ENCODE measurements at places on chromosomes 3 and 15. TPM values are rescaled to one million over a fixed set of nuclear protein-coding genes. Genes with fewer than 3 reads are reported as not detected.

Gene CCR9
- 4.0 TPM for total RNA-seq

Gene HAUS2
- total RNA-seq = 20.0 TPM

Gene IL17RE
- total RNA-seq = 1.5 TPM

Gene SAMD7
- not detected for total RNA-seq

Gene COL8A1
- total RNA-seq = not detected

Gene PRSS50
- not detected for total RNA-seq

Gene LSAMP
- total RNA-seq = not detected

Gene MUC20
- total RNA-seq = 9.9 TPM

Gene TMEM212
- not detected for total RNA-seq

Gene SLC51B
- total RNA-seq = not detected

Gene ANKRD34C
- not detected for total RNA-seq

Gene CD200
- total RNA-seq = 1.8 TPM

Gene MESP1
- 0.53 TPM for total RNA-seq

Gene TMCO5A
- not detected for total RNA-seq

Gene GADL1
- not detected for total RNA-seq

Gene GP9
- total RNA-seq = not detected

Gene ZBTB20
- total RNA-seq = 58.4 TPM

Gene NOX5
- 0.08 TPM for total RNA-seq

Gene TMEM44
- total RNA-seq = 2.1 TPM

Gene SLC12A1
- not detected for total RNA-seq

Gene ZNF639
- total RNA-seq = 43.2 TPM

Gene CGNL1
- not detected for total RNA-seq

Gene DLEC1
- total RNA-seq = 13.2 TPM

Gene KCNAB1
- total RNA-seq = not detected

Gene CAMK2N2
- total RNA-seq = not detected

Gene KLHL40
- total RNA-seq = not detected

Gene ARNT2
- not detected for total RNA-seq

Gene ZIC4
- not detected for total RNA-seq

Gene RLBP1
- not detected for total RNA-seq

Gene APH1B
- total RNA-seq = 23.0 TPM

Gene SOX2
- total RNA-seq = not detected

Gene FBLN2
- total RNA-seq = not detected

Gene SERF2
- 564 TPM for total RNA-seq

Gene MYZAP
- total RNA-seq = 1.7 TPM

Gene GLDN
- total RNA-seq = not detected

Gene CHRNA7
- not detected for total RNA-seq
